ENCODE measurements at places on chromosomes 5 and 9. TPM values are rescaled to one million over a fixed set of nuclear protein-coding genes. Genes with fewer than 3 reads are reported as not detected.

- DNase-seq: no peak
These were observed 53.0 kb downstream of the SFXN1 start for GRCh38 chr5:175531361-175531760.

- no peak for DNase-seq
These were observed 110.1 kb downstream of the MED27 start for GRCh38 chr9:131969469-131969989.

DNA sequence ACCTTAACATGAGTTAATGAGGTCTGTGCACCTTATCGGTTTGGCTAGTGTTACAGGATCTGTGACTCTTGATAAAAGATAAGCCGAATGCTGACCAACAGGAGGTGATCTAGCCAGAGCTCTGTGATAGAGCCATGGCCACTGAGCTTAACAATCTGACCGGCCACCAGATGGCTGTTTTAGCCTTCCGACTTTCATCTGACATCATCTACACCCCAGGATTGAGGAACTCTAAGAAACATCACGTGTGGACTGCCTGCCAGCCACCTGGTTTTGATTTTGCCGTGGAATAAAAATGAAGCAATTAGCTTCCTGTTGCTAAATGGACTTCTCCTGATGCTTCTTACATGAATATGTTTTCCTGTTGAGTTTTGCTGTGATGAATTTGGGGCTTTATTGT, 281.3 kb downstream of the CEMIP2 start:
- no peak for DNase-seq

The C9orf50 gene
- total RNA-seq: not detected

GRCh38 chr5:56045469-56045868, 50.7 kb upstream of the IL6ST start:
- no peak for DNase-seq

GRCh38 chr5:149608936-149609545, 27.7 kb downstream of the ARHGEF37 start:
- DNase-seq: no peak

DNA sequence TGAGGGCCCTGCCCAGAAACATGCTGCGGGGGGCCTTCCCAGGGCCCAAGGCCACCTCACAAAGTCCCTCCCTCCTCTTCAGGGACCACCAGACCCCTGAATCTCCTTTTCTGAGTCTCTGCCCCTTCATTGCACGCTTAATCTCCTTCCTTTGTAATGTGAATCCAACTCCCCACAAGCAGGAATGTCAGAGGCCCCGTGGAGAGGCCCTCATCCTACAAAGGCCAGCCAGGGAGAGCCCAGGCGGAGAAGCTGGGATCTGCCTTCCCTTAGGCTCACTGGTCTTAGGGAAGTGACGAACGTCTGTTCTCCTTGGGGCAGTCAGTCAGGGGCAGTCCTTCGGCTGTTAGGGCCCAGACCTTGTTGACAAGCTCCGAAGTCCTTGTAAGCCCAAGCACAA, 2.3 kb downstream of the SMIM33 start:
- peak; percentile 10 for DNase-seq

DNA sequence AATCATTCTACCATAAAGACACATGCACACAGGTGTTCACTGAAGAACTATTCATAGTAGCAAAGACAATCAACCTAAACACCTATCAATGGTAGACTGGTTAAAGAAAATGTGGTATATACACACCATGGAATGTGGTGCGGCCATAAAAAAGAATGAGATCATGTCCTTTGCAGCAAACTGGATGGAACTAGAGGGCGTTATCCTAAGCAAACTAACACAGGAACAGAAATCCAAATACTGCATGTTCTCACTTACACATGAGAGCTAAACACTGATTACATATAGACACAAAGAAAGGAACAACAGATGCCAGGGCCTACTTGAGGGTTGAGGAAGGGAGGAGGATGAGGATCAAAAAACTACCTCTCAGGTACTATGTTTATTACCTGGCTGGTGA, 103.8 kb downstream of the DRD1 start:
- DNase-seq: no peak

GRCh38 chr5:147822686-147823491, 8.6 kb downstream of the SPINK1 start:
- DNase-seq: peak; percentile 71

- DNase-seq: no peak
These were observed 99.4 kb downstream of the TMEM215 start for GRCh38 chr9:32882705-32883104.

The ST8SIA4 gene
- 0.54 TPM for total RNA-seq

All from fibroblast of the aortic adventitia (primary cell).